ENCODE measurements at places on chromosomes 13 and 19.
A peak's percentile ranks its signal among the peaks of the same experiment; 100 is the strongest.

GRCh38 chr19:5308451-5309437, 31.9 kb downstream of the PTPRS start:
- DNase-seq = peak; percentile 33

DNA sequence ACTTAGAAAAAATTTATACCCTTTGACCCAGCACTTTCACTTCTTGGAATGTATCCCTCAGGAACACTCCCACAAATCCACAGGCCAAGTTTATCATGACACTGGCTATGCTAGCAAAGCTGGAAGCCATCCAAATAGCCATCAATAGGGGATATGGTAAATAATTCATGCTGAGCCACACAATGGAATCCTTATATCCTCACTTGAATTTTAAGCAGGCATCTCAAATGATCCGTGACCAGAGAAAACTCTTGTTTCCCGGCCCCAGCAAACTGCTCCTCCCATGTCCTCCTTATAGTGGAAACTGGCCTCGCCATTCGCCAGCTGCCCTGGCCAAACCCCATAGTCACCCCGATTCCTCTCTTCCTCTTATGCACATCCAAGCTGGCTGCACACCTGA, 37.6 kb downstream of the GRIK5 start:
- DNase-seq = no peak

DNA sequence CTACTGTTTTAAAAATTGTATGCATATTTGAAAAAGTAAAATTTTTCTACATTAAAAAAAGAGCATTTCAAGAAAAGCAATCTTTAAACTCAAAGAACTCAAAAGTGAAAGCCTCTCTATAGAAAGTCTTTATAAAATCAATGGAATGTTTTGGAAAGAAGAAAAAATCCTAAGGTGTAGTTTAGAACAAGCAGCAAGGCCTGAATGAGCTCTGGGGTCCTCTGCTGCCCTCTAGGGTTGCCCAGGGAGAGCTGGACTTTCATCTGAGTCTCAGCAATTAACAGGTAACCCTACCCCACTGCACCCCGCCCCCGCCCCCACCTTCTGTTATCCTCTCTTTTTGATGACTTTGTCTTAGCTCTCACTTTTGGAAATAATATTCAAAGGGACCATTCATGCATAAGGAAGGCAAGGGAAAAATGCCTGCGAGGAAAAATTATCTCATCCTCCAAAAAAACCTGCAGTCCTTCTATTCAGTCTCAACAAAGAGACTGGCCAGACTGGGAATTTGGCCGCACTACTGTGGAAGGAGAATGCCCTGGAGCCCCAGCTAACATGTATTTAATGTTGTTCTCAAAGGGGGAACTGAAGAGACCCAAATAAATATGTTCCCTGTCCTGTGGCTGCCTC, 24.1 kb downstream of the SLC25A30 start:
- DNase-seq = peak; percentile 51

GRCh38 chr13:51223560-51224270, 1.5 kb downstream of the FAM124A start:
- no peak for DNase-seq

GRCh38 chr19:5430237-5430636, 25.0 kb upstream of the ZNRF4 start:
- no peak for DNase-seq

DNA sequence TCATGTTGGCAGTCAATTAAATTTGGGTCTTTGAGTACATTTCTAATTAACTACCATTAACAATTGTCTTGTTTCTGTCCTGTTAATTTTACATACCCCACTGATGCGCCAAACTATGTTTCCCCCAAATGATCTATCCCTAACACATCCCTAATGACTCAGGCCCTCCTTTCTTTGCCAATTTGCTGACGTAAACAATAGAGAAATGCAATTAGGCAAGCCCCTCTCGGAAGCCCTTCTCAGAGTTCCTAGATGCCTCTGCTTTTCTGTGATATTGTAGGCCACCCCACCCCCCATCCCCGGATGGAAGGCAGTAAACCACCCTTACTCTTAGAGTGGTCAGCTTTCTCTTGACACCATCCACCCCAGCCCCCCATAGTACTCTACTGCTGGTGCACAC, 74.2 kb downstream of the FLT1 start:
- no peak for DNase-seq
